ENCODE measurements at places on chromosomes 3 and 15. TPM values are rescaled to one million over a fixed set of nuclear protein-coding genes. Genes with fewer than 3 reads are reported as not detected.

- DNase-seq = peak; percentile 2
These were observed 140.4 kb downstream of the GABRB3 start for GRCh38 chr15:26632500-26632899.

- no peak for DNase-seq
These were observed 119.9 kb upstream of the FHIT start for GRCh38 chr3:61371123-61371522.

DNA sequence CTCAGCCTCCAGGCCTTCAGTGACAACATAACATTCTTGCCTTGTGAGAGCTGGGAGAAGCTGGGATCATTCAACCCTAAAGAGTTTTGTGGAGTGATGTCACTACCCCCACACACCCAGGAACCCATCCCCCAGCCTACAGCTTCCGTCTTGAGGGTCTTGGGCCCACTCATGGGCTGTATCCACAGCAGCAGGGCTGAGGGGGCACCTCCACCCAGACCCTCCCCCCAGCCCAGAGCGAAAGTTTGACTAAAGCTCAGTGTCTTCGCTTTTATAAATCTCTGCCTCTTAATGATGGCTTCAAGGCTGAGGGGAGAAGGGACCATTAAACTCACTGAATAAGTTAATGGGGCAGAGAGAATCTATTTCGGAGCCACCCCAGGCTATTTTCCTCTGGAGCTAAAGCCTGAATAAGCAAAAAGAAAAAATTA lies 23.8 kb downstream of the NTRK3 start:
- DNase-seq = no peak

Gene ZNF501
- polyA plus RNA-seq = 7.0 TPM
